ENCODE measurements at places on chromosomes 11 and 22. TPM values are rescaled to one million over a fixed set of nuclear protein-coding genes. Genes with fewer than 3 reads are reported as not detected.
A peak's percentile ranks its signal among the peaks of the same experiment; 100 is the strongest.

- no peaks in the 10 kb centered on the region for H3K27me3 ChIP-seq
- DNase-seq: no peak
- H3K4me1 ChIP-seq: no peaks in the 10 kb centered on the region
- peaks cover 2% of the 10 kb centered on the region for H3K36me3 ChIP-seq
- H3K27ac ChIP-seq: no peak overlapping the region
Observed at GRCh38 chr22:23837911-23838680, 710 bp downstream of the DERL3 start.

GRCh38 chr11:57057561-57057960, 68.8 kb downstream of the OR5AK2 start:
- H3K4me1 ChIP-seq: no peaks in the 10 kb centered on the region
- H3K27ac ChIP-seq: no peak overlapping the region
- H3K36me3 ChIP-seq: no peaks in the 10 kb centered on the region
- DNase-seq: no peak
- no peak overlapping the region for H3K4me3 ChIP-seq

- DNase-seq: peak; percentile 61
- no peak overlapping the region for H3K4me3 ChIP-seq
- H3K27ac ChIP-seq: no peak overlapping the region
Observed at GRCh38 chr11:19557720-19558140, 154.9 kb upstream of the NAV2 start.

DNA sequence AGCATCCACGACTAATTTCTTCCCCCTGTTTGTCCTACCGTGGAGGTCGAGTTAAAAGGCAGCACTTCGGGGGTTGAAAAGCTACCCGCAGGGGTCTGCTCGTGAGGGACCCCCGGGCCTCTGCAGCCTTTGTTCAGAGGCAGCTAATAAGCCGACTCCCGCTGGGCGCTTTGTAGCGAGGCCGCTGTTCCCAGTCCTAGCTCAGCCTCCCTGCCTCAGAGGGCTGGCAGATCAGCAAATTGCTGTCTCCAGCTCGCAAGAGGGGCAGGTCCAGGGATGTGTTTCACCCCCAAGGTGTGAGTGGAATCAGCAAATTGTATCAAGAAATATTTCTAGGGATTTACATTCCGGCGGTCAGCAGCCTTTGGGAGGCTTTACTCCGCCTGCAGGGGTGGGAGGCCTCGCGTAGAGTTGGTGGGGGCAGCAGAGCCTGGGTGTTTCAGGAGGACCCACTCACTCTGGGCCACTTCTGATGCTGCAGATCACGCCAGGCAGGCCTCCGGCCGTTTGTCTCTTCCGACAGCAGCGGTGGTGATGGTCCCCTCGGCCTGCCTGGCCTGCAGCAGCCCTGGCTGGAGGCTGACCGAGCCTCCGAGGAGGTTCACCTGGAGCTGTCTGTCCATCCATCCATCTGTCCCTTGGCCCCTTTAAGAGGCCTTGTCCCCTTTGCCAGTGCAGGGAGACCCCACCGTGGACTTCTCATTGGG, 21.6 kb upstream of the KCNQ1OT1 start:
- H3K36me3 ChIP-seq: no peaks in the 10 kb centered on the region
- no peaks in the 10 kb centered on the region for H3K27me3 ChIP-seq
- no peak overlapping the region for H3K4me3 ChIP-seq
- DNase-seq: no peak

GRCh38 chr11:88068848-88069554, 106.2 kb downstream of the RAB38 start:
- H3K27me3 ChIP-seq: no peaks in the 10 kb centered on the region
- H3K4me1 ChIP-seq: no peaks in the 10 kb centered on the region
- no peak overlapping the region for H3K27ac ChIP-seq

DNA sequence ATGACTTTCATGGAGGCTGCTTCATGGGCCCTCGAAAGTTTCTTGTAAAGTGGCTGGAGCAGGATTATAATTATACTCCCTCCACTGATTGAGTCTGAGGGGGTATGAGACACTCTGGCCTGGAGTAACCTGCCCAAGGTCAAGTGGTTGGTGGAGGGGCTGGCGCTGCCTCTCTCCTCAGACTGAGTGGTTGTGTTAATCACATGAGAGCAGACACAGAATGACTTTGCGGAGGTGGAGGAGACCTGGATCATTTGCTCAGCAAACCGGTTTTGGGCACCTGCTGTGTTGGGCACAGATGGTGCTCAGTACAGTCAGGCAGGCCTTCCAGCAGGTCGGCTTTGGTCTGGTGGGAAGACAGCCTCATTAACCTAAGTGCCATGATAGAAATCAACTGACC, 11.8 kb downstream of the BCR start:
- DNase-seq: no peak
- H3K4me3 ChIP-seq: no peak overlapping the region
- H3K36me3 ChIP-seq: peaks cover 6% of the 10 kb centered on the region
- no peak overlapping the region for H3K27ac ChIP-seq
- no peaks in the 10 kb centered on the region for H3K27me3 ChIP-seq

GRCh38 chr22:17475318-17476230, 87.7 kb upstream of the SLC25A18 start:
- H3K4me3 ChIP-seq: no peak overlapping the region
- H3K4me1 ChIP-seq: no peaks in the 10 kb centered on the region
- DNase-seq: no peak
- no peak overlapping the region for H3K27ac ChIP-seq
- no peaks in the 10 kb centered on the region for H3K27me3 ChIP-seq
- no peaks in the 10 kb centered on the region for H3K36me3 ChIP-seq

- H3K4me3 ChIP-seq: no peak overlapping the region
- no peaks in the 10 kb centered on the region for H3K36me3 ChIP-seq
- H3K27me3 ChIP-seq: no peaks in the 10 kb centered on the region
- no peak for DNase-seq
Observed at GRCh38 chr11:94194712-94195111, 66.1 kb downstream of the PANX1 start.

DNA sequence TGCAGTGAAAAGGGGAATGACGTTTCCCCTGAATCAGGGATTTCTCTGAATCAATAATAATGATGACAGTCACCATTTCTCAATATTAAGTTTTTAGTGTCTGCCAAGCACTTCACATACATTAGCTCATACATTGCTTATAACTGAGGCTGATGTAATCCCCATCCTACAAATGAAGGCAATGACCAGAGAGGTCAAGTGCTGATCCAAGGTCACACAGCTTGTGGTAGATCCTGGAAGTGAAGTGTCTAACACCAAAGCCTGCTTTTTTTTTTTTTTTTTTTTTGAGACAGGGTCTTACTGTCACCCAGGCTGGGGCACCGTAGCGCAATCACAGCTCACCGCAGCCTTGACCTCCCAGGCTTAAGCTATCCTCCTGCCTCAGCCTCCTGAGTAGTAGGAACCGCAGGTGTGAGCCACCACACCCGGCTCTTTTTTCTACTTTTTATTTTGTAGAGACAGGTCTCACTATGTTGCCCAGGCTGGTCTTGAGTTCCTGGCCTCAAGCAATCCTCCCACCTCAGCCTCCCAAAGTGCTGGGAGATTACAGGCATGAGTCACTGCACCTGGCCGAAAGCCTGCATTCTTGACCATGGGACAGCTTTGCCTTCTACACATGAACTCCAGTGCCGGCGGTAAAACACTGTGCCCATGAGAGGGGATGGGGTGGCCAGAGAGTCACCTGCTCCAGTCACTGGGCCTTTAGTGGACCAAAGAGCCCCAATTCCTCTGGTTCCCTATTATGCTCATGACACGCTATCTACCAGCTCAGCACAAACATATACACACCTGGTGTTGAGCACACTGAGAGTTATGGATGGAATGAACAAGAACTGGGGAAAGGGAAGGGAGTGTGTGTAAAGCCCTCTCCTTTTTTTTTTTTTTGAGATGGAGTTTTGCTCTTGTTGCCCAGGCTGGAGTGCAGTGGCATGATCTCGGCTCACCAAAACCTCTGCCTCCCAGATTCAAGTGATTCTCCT, 17.4 kb downstream of the ARHGAP1 start:
- H3K27ac ChIP-seq: peak overlapping the region; percentile 30
- H3K4me3 ChIP-seq: peak overlapping the region; percentile 34
- DNase-seq: peak; percentile 38

DNA sequence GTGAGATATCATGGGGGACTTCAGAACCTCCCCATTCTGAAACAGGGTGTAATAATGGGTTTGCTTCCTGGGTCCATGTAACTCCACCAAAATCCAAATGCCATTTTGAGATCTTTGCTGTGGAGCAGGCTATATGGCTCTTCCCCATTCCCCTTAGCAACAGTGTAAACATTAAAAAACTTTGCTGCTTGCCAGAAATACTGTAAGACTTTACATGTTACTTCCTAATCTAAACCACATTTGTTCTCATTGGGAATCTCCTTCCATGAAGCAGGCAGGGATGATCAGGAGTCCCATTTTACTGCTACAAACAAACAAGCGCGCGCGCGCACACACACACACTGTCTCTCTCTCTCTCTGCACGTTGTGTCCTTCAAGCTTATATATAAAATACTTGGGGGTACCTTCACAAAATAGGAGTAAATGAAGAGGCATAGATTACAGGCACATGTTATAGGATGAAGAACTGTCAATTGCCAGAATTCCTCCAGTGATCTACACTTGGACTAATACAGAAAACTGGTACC, 86.5 kb downstream of the ANO3 start:
- no peaks in the 10 kb centered on the region for H3K4me1 ChIP-seq
- no peaks in the 10 kb centered on the region for H3K36me3 ChIP-seq
- H3K4me3 ChIP-seq: no peak overlapping the region
- H3K27me3 ChIP-seq: no peaks in the 10 kb centered on the region
- H3K27ac ChIP-seq: no peak overlapping the region

DNA sequence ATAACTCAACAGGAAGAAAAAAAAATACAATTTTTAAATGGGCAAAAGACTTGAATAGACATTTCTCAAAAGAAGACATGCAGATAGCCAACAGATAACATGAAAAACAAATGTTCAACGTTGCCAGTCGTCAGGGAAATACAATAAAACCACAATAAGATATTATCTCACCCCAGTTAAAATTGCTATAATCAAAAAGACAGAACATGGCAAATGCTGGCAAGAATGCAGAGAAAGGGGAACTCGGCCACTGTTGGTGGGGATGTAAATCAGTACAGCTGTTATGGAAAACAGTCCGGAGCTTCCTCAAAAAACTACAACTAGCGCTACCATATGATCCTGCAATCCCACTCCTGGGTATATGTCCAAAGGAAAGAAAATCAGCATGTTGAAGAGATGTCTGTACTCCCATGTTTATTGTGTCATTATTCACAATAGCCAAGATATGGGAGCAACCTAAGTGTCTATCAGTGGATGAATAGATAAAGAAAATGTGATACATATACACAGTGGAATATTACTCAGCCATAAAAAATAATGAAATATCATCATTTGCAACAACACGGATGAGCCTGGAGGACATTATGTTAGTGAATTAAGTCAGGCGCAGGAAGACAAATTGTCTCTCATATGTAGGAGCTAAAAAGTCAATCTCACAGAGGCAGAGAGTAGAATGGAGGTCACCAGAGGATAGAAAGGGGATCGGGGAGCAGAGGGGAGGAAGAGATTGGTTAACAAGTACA, 12.2 kb upstream of the CYTH4 start:
- H3K27me3 ChIP-seq: no peaks in the 10 kb centered on the region
- no peak overlapping the region for H3K4me3 ChIP-seq
- no peak overlapping the region for H3K27ac ChIP-seq
- no peaks in the 10 kb centered on the region for H3K36me3 ChIP-seq
- H3K4me1 ChIP-seq: peaks cover 18% of the 10 kb centered on the region

TRABD gene
- total RNA-seq: 90.3 TPM

DRD4 gene
- 2.4 TPM for total RNA-seq

CDCA5 gene
- 72.1 TPM for total RNA-seq

GTSE1 gene
- 46.1 TPM for total RNA-seq

NPTXR gene
- 12.8 TPM for total RNA-seq

TSPAN32 gene
- not detected for total RNA-seq
